ENCODE measurements at places on chromosomes 1 and 21.

GRCh38 chr1:236997882-236998281, 6.4 kb downstream of the MT1HL1 start:
- DNase-seq = no peak

GRCh38 chr1:20426923-20427322, 59.1 kb downstream of the CAMK2N1 start:
- no peak for DNase-seq

DNA sequence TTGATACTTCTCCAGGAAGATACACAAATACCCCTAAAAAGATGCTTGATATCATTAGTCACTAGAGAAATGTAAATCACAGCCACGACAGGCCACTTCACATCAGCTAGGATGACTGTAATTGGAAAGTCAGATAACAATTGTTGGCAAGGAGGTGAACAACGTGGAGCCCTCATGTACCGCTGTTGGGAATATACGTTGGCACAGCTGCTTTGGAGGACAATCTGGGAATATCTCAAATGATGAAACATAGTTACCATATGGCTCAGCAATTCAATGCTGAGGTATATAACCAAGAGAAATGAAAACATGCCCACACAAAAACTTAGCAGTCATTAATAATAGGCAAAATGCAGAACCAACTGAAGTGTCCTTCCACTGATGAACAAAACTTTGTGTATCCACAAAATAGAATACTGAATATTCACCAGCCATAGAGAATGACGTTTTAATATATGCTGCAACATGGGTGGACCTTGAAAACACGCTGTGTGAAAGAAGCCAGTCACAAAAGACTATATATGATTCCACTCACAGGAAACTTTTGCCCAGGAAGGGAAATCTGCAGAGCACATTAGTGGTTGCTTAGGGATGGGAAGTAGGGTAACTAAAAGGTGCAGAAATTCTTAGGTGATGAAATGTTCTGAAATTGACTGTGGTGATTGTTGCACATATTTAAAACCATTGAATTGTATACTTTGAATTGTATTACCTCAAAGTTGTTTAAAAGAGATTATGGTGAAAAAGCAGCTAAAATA, 95.4 kb downstream of the AHCTF1 start:
- no peak for DNase-seq

- no peak for DNase-seq
Observed at GRCh38 chr1:99218572-99218971, 45.7 kb upstream of the PLPPR4 start.

DNA sequence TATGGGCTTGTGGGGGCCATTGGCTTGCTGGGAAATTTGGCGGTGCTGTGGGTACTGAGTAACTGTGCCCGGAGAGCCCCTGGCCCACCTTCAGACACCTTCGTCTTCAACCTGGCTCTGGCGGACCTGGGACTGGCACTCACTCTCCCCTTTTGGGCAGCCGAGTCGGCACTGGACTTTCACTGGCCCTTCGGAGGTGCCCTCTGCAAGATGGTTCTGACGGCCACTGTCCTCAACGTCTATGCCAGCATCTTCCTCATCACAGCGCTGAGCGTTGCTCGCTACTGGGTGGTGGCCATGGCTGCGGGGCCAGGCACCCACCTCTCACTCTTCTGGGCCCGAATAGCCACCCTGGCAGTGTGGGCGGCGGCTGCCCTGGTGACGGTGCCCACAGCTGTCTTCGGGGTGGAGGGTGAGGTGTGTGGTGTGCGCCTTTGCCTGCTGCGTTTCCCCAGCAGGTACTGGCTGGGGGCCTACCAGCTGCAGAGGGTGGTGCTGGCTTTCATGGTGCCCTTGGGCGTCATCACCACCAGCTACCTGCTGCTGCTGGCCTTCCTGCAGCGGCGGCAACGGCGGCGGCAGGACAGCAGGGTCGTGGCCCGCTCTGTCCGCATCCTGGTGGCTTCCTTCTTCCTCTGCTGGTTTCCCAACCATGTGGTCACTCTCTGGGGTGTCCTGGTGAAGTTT, 550 bp downstream of the RXFP4 start:
- no peak for DNase-seq

GRCh38 chr1:68585351-68585750, 88.5 kb upstream of the DEPDC1 start:
- no peak for DNase-seq

DNA sequence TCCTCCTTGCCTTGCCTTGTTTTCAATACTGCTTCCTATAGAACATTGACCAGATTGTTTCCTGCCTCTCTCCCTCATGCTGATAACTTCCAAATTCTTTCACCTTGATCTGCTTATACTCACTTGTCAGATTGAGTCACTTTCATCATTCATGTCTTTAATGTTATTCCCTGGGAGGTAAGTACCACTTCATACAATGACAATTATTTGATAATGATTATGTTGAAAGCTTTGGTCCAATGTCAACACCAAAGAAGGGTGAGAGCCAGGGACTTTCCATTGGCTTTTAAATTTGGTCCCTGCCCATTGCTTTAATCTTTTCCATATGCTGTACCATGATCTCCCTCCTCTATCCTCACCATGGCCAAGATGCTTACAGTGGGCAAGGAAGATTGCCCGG, 137.4 kb downstream of the SYT2 start:
- DNase-seq = no peak

Data from NCI-H1436 (cell line).